Hematopoietic multipotent progenitor cell treated with erythropoietin and hydrocortisone succinate and interleukin-3 and kit ligand, for 15 days (in vitro differentiated cells): ENCODE measurements at places on chromosomes 11 and 22.
A peak's percentile ranks its signal among the peaks of the same experiment; 100 is the strongest.

DNA sequence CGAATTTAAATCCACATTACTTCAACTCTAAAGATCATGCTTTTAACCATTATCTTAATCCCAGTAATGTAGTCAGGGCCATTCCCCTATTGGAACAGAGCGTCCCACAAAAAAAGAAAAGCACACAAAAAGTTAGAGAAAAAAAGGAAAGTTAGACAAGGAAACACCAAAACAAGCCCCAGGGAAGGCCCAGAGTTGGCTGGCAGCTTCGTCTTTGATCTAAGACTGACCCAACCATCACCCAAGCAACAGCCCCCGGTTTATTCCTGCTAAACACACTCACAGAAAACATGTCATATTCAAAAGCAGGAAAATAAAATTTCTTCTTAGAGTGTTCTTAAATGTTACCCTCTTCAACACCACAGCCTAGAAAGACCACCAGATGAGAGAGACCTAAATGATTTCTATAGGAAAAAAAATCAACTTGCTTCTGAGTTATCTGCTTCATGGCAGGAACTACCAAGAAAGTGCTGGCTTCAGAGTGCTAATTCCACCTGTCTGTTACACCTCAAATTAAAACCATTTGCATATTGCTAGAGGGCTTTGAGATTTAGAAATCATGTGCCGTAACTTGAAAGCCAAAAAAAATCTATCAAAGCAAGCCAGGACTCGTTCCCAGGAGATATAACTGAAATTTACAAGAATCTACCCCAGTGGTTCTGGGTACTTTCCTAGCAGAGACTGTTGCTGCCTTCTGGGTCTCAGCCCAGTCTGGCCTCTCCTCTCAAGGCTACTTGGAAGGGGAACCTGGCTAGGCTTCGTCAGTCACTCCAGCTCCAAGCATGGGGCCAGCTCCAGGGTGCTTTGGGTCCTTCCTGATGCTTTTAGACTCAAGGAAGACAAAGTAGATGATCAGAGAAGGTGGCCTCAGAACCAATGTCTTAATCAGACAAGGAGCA, 31.2 kb downstream of the POU2AF3 start:
- no peak for DNase-seq

DNA sequence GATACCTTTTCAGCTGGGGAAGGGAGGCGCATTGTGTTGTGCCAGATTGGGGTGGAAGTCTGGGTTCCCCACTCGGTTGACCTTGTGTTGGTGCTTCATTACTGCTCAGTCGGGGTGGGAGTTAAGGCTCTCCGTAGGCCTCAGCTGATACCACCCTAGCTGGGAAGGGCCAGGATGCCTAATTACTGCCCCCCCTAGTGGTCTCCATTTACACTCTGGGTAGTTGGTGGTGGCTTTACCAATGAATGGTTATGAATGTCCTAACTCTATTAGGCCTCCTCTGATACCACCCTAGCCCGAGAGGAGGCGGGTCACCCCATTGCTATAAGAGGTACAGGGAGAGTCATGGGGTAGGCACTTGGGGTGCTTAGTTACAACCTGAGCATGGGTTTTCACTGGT, 27.5 kb upstream of the HIKESHI start:
- peak; percentile 32 for DNase-seq

DNA sequence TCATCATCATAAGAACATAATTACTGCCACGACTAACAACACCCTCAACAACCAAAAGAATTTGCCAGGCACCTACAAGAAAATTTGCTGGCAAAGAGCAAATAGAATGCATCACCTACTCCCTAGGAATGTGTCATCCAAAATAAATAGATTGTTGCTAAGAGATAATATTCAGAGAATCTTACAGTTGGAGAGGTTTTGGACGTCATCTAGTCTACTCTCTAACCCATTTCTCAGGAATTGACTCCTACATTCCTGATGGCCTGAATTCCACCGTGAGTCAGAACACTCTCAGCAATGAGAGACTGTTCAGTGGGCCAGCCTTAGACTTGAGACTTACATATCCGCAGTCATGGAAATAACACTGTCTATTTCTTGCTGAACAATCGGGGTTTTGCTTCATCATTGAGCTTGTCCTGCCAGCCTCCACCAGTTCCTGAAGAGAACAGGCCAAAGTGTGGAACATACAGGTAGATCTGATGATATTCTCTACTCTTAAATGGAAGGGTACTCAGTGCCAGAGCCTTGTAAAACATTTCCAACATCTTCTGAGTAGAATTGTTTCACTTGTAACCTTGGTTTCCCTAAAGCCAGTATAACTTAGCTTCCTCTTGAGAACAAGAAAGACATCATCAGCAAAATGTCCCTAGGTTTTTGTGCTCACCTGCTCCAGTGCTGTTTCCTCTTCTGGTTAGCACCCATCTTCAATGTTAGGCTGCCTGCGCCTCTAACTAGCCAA, 8.3 kb downstream of the KIRREL3 start:
- no peak for DNase-seq

- DNase-seq = peak; percentile 45
Observed at GRCh38 chr11:95138448-95138847, 48.8 kb downstream of the ENDOD1 start.

- no peak for DNase-seq
Observed at GRCh38 chr11:82832983-82833382, 67.2 kb downstream of the PRCP start.

DNA sequence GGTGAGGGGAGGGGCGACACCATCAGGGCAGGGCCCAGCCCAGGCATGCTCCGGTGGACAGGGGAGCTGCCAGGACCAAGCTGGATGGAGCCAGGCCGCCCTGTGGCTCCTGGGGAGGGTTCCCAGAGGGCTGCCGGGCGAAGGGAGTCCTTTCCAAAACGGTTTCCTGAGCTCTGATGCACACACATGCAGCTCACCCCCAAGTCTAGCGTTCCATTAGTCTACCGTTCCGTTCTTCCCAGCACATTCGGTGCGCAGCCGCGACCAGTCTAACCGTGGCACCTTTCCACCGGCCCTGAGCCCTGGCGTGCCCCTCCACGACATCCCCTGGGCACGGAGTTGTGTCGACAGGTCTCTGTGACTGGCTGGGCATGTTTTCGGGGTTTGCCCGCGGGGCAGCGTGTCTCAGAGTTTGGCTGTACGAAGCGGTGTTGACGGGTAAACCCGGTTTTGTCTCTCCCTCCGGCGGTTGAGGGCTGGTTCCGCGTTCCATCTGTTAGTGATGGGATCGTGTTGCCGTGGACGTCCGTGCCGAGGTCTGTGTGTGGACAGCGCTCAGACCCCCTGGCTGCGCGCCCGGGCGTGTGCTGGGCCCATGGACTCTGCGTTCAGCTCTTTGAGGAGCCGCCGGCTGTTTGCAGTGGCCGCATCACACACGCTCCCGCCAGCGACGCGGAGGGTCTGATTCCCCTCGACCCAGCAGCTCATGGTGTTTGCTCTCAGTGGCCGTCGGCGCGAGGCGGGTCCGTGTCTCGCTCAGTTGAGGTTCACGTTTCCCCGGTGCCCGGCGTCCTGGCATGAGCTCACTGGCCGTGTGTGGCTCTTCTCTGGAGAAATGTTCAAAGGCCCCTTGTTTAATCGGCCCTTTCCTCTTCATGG, 121.2 kb downstream of the IGLL1 start:
- DNase-seq = no peak

GRCh38 chr11:14386895-14387480, 28.0 kb upstream of the RRAS2 start:
- no peak for DNase-seq

DNA sequence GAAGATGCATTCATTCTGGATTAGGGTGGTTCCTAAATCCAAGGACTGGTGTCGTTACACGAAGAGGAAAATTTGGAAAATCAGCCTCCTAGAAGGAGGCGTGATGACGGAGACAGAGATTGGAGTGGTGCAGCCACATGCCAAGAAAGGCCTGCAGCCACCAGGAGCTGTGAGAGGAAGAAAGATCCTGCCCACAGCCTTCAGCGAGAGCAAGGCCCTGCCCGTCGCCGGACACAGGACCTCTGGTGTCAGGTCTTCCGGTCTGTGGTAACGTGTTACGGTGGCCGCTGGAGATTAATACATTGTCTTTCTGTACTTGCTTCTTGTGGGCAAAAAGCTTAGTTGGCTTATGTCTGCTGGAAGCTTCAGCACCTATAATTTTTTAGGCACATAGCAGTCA, 1045.8 kb downstream of the BRD1 start:
- DNase-seq = no peak

- DNase-seq = no peak
Observed at GRCh38 chr11:73387594-73388264, 11.5 kb downstream of the RELT start.

DNA sequence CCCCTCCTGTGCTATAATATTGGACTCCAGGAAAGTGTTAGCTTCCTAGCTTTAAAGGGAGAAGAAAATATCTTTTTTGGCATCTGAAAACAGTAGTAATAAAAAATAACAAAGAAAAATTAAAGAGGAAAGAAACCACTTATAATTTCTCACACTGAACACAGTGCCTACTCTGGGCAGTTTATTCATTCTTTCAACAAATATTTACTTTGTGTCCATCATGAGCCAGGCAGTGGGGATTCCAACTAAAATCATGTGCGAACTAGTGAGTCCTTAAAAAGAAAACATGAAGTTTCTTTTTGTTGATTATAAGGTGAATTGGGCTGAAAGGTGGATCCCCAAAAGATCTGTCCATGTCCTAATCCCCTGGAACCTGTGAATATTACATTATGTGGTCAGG, 16.0 kb upstream of the ELF5 start:
- no peak for DNase-seq

DNA sequence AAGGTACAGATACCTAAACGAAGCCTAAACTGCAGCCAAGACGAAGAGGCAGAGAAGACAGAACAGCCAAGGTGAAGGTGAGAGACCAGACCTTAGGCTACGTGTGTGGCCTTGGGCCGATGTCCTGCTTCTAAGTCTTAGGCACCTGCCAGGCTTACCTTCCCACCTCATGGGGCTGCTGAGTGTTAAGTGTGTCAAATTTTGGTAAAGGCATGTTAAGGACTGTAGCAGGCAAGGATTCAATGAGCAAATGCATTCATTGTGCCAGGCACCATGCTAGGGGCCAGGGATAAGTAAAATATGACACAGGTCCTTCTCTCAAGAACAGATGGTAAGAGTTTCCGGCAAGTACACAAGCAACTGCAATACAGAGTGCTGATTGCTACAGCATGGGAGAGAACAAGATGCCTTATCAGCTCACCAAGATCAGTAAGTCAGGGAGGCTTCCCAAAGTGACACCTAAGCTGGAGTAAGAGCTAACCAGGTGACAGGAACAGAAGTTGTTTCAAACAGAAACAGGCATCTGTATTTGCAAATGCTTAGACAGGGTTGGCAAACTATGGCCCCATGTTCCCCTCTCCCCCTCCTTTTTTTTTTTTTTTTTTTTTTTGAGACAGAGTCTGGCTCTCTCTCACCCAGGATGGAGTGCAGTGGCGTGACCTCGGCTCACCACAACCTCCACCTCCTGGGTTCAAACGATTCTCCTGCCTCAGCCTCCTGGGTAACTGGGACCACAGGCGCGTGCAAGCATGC, 46.7 kb downstream of the CLTCL1 start:
- no peak for DNase-seq

GRCh38 chr11:104163100-104164027, 583 bp downstream of the PDGFD start:
- DNase-seq = no peak

DNA sequence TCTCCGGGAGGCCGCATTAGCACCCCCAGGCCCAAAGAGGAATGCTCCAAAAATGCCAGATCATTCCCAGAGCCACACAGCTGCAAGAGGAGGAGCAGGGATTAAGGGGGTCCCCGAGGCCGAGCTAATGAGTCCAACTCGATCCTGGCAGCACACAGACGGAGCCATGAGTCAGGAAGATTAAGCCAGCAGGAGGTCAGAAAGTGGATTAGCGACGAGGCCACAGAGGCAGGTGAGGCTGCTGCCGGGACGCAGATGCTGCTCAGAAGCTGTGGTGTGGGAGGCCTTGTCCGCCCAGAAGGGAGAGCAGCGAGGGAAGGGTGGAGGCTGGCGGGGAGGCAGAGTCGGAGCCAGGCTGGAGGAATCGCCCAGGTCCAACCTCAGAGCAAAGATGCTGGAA, 120.5 kb downstream of the SHANK2 start:
- no peak for DNase-seq

GRCh38 chr11:2387266-2387987, 10.3 kb downstream of the CD81 start:
- DNase-seq = no peak

- no peak for DNase-seq
Observed at GRCh38 chr11:8330404-8330803, 66.7 kb upstream of the LMO1 start.

DNA sequence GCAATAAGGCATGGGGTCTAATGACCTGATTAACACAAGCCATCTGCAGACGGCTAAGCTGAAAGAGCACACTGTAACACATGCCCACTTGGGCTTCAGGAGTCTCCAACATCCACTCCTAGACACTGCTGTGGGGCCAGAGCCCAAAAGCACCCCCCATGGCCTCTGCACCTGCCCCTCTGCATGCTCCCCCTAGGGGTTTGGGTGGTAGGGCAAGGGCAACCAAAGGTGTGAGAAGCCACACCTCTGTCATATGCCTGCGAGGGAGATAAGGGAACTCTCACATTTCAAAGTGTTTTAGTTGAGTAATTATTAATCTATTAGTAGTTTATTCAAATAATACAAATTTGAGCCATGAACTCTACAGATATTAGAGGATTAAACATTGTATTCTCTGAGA, 30.8 kb downstream of the CTSC start:
- DNase-seq = no peak

- DNase-seq = no peak
Observed at GRCh38 chr11:119361941-119362725, 15.6 kb upstream of the MFRP start.

DNA sequence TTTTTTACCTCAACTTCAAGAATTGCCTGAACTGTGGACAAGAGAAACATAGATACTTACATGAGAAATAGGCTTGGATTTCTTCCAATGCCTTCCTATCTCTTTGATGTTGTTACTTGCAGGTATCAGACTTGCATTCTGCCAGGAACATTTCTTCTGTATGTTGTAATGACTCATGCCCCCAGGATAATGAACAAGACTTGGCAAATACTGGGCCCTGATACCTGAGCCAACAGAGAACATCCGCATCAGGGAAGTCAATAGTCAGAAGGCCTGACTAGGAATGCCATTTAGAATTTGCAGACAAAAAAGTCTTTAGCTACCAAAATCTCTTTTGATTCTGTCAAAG, 273.7 kb upstream of the KIRREL3 start:
- no peak for DNase-seq

DNA sequence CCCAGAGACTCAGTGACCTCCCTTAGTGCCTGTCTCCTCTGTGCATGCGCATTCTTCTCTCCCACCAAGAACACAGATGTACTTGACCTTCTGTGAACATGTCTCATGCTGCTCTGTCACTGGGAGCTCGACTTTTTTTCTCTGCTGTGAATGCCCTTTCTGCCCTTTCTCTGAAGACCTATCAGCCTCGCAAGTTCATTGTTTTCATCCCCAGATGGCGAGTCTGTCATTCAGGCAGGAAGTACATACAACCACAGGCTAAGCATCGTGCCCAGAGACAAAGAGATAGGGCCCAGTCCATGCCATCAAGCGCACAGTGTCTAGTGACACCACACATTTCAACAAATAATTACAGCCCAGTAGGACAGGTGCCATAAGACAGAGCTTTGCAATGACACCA, 50.4 kb upstream of the RAB1B start:
- no peak for DNase-seq

GRCh38 chr22:21736084-21736642, 569 bp upstream of the YPEL1 start:
- DNase-seq = no peak
